ENCODE measurements at places on chromosomes 5 and 9. TPM values are rescaled to one million over a fixed set of nuclear protein-coding genes. Genes with fewer than 3 reads are reported as not detected.

Gene TUSC1
- total RNA-seq: 8.5 TPM

Gene TRPM6
- not detected for total RNA-seq

Gene HSPA9
- 173 TPM for total RNA-seq

Gene HRCT1
- 12.0 TPM for total RNA-seq

Gene AFF4
- 30.7 TPM for total RNA-seq

Gene GRIN1
- under 0.01 TPM for total RNA-seq

Gene GABRA1
- total RNA-seq: not detected

Gene DEPDC1B
- total RNA-seq: 0.70 TPM
